CD4-positive, alpha-beta T cell treated with Interferon gamma for 1 hour (primary cell): ENCODE measurements at places on chromosomes 3 and 15.

DNA sequence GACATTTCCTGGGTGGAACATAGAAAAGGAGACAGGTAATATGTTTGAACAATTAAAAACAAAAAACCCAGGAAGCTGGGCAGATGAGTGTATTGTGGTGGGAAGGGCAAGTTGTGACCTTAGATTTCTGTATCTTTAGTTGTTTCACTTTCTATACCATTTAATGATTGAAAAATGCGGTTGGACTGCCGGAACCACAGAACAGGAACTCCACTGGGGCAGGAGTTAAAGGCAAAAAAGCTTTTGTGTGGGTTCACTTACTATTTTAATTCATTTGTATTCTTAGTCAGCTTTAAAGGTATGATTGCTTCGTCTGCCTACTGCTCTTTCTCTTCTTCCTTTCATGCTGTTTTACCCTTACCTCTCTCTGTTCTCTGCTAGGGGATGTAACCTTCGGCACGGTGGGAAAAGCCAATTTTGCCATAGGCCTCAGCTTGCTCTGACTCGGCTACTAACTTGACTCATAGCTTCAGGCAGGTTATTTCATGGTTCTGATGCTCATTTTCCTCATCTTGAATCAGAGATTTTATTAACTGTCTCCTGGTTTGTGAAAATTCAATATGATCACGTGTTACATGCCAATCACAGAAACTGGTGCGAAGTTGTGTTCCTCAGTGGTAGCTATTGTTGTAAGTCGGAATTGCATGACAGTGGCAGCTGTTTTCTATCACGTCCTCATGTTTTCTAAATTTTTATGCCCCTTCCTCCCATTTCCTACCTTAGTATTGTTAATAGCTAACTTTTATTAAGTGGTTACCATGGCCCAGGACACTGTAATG, 1.6 kb upstream of the MCTP2 start:
- DNase-seq = peak; percentile 39

GRCh38 chr3:38453913-38454177, 155 bp downstream of the ACVR2B start:
- DNase-seq = no peak

DNA sequence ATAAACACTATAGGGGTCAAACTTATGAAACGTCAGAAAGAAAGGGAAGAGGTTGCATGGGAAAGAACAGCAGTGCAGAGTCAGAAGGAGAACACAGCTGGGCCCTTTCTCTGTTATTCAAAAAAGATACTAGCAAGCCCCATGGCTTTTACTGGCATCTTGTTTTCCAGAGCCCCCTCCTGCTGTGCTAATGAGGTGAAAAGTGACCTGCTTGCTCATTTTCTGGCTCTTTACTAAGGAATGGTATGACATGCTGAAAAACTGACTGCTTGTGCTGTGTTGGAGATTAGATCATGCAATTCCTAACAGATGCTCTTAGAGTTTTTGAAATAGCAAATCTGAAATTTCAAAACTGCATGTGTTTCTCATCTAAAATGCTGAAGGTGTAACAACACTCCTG, 541.6 kb upstream of the ALCAM start:
- DNase-seq = no peak

DNA sequence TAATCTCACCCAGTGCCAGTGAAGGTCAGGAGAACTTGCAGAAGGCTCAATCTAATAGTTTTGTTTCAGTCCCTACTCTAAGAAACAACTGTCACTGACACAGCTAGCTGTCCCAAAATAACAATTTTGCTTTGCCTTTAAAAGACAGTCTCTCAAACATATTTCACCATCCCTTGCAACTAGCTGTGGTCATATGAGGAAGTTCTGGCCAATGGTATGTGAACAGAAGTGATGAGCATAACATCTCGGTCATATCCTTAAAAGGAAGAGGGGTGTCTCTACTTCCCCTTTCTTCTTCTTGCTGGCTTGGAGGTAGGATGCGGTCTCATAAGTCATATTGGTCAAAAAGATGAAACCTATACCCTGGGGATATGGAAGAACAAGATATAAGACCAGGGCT, 198.1 kb downstream of the NEK10 start:
- no peak for DNase-seq

DNA sequence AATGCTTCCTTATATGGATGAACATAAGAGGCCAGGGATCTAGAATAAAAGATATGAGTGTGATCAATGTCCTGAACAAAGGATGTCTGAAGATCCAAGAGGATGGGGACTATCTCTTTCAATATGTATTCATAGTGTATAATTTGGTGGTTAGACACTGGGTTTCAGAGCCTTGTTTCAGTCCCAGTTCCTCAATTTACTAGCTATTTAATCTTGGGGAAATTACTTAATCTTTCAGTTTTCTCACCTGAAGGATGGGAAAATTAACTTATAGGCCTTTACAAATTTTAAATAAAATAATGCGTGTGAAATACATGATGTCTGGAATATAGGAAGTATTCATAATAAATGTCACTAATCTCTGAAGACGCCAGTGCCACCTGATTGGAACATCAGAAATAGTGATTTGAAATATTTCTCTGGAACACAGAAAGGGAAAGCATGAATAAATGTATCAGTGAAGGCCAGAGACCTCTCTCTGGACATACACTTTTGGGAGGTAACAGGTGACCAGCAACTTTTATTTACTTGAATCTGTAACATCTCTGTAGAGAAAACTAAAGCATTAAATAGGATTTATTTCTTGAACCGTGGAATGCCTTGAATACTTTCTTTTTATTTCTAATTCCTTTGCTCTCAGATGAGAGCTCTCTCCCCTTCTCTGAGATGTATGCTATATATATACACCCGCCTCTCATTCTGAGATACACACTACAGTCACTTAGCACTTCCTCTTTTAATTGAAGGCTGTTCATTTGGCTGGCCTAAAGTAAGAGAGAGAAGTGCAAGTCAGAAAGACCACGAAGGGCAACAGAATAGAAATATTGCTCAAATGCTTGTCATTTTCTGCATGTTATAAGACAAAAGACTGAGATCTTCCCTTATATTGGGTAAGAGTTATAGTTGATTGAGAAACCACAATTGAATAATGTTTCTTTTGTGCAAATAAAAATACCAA, 407.1 kb downstream of the LSAMP start:
- no peak for DNase-seq

- no peak for DNase-seq
These were observed 42.3 kb upstream of the LIMD1 start for GRCh38 chr3:45552031-45552793.

DNA sequence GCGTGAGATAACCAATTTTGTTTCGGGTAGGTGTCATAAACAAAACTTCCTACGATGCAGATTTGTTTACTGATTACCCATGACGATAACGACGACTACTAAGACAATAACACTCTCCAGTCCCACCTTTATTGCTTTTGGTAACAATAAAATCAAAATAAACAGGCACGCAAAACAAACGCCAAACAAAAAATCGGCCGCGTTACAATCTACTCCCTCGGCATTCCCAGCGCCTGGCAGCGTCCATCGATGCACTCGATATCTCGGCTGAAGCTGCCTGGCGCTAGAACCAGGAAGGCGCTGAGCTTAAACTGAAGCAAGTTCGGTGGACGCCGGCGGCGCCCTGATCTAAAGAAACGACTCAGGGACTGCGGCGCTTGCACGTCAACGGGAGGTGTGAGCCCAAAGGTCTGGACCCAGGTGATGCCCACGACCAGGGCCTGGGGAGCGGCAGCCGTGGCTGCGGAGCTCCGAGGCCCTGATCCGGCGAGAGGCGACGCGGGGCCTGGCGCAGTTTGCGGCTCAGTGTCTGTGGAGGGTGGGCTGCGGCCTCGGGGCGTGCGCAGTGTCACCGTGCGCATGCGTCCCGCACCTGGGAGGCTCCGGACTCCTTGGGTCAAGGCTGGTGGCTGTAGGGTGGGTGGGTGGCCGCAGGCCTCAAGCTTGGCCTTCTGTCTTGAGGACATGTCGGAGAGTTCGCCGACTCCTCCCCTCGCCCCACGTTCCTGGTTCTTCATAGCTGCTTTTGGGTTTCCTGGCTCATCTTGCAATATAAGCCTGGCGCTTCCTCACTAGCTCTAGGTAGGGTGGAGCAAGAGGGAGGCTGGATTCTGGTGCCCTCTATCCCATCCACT, at the start of gene RSRC1:
Gene RSRC1 (plus strand): TSS at position 286 of the 854 bp plus-strand sequence. CDS start 12,016 bp downstream, outside the sequence.
- DNase-seq = peak; percentile 76

- no peak for DNase-seq
These were observed 7.6 kb downstream of the ARPC4 start for GRCh38 chr3:9800529-9800928.

DNA sequence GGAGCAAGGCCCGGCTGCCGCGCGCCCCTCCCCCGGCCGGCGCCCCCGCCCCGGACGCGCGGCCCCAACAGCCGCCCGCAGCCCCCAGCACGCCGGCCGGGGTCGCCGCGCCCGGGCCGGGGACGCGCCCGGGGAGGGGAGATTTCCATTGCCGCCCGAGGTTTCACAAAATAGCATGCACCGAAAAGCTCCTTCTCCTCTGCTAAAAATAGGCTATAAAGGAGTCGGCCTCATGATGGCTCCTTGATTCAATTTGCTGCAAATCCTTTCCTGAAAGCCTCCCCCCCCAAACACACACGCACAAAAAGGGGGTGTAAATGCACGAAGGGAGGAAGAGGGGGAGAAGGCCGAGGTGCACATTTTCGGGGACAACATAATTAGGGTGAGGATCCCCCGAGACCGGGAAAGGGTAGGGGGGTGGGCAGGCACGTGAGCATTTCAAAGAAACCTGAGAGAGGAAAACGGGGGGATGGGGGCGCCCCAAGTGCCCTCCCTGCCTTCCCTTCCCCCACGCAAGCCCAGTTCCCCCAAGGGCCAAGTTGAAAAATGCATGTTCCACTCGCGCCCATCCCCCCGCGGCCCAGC, 734 bp downstream of the TBL1XR1 start:
- no peak for DNase-seq

DNA sequence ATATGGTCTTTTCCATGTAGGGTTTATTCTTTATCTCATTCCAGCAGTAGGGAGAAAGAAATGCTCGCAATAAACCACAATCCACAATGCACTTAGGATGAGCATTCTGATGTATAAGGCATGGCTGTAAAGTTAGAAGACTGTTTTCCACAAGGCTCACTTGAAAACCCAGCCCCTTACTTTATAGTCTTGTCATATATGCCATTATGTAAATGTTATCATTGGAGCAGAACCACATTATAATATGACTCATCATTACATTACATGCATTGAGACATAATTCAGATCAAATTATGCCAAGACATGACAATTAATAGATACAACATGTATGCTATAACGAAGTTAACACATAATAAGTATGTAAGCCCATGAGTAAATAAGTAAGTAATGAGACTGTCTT, 348.1 kb downstream of the LSAMP start:
- DNase-seq = no peak

- no peak for DNase-seq
These were observed 68.8 kb upstream of the ATP2B2 start for GRCh38 chr3:10574101-10574620.

DNA sequence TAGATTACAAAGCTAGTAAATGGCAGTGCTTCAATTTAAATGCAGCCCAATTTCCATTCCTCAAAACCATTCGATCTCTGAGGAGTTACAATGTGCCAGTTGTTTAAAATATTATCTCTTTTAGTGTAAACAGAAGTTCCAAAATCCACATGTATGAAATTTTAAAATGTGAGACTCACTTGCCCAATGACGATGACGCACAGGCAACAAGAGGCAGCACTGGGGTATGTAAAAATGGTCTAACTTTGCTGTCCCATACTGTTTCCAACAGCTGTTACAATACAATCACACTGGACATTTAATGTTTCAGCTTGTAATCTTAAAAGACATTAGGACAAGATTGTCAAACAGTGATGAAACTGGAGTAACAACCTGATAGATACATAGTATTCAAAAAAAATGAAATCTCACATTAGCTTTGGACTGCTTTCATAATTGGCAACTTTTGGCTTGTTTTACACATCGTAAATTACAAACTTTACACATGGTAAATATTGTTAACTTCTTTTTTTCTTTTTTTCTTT, 12.2 kb downstream of the SLTM start:
- DNase-seq = no peak

DNA sequence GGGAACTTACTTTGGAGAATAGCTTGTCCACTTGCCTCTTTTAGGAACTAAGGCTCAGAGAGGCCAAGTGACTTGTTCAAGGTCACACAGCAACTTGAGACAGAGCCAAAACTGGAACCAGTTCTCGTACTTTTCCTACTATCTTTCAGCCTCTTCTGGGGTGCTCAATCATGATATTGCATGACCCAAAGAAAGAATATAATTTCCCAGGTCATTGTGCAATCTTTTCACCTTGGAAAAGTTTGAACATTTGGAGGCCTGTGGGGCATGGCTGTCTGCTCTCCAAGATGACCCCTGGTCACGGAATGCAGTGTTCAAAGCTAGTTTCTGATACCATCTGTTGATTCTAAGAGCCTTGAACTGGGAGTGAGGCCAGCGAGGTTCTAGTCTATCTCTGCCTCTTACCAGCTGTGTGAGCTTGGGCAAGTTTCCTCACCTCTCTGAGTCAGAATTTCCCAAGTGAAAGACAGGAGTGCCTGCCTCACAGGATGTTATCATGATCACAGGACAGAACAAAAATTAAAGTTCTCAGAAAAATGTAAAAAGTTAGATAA, 89.7 kb downstream of the BDH1 start:
- DNase-seq = no peak
